Right renal cortex interstitium (tissue), 3 donors: ENCODE measurements at places on chromosomes 11 and 22.

GRCh38 chr11:120197977-120198376 is 12.9 kb upstream of the OAF start:
- DNase-seq, result no peak

DNA sequence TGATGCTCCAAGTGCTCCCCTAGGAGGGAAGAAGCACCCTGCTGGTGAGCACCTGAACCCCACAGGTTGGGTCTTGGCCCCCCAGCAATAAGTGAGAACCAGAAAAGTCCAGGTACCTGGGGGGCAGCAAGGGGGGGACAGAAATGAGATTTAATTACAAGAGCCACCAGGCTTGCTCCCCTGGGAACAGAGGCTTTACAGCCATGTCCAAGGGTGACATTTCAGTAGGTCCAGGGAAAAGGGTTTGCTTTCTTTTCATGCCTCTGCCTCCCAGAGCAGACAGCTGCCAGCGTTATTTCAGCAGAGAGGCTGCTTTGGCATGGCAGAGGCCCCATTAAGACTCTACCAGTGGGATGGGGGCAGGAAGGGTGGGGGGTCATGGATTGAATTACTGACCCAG is 437.7 kb downstream of the BUD13 start:
- DNase-seq, result no peak

DNA sequence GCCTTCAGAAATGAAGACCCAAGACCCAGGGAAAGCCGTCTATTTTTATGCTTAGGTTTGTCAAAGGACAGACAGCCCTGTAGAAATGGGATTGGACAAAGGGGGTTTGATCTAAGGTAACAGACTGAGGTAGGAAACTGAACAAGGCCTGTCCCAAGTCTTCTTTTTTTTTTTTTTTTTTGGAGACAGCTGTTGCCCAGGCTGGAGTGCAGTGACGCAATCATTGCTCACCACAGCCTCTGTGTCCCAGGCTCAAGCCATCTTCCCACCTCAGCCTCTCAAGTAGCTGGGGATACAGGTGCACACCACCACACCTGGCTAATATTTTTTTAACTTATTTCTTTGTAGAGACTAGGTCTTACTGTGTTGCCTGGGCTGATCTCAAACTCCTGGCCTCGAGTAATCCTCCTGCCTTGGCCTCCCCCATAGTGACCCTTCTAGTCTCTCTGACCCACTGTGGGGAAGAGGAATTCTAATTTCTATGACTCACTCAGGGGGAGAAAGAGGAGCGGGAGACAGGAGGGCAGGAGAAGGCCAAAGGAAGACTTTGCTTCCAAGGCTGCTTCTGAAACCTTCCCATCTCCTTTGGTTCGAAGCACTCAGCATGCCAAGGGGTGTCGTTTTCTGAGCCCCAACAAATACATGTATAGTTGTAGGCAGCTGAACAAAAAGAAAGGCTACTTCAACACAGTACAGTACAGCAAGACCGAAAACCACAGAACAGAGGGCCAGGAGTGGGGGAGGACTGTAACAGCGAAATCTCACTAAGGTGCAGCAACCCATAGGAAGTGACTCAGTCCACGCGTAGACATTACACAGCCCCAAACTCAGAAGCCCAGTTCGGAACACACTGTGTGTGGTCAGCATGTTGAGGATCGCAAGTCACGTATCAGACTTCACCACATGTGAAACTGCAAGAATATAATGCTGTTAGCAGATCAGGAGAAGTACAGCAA is 872 bp downstream of the TMA7B start:
- DNase-seq, result no peak

- DNase-seq, result no peak
Observed at GRCh38 chr11:2268729-2269600, 1.4 kb downstream of the ASCL2 start.

GRCh38 chr22:32623943-32624342 is 149.3 kb downstream of the FBXO7 start:
- no peak for DNase-seq
